Erythroblast (primary cell): ENCODE measurements at places on chromosomes 3 and 15.

DNA sequence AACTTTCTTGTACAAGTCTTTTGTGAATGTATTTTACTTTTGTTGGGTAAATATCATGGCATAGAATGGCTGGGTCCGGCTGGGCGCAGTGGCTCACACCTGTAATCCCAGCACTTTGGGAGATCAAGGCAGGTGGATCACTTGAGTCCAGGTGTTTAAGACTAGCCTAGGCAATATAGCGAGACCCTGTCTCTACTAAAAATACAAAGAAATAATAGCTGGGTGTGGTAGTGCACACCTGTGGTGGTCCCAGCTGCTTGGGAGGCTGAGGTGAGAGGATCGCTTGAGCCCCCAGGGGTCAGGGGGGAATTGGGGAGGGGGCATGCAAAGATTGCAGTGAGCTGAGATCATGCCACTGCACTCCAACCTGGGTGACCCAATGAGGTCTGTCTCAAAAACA lies 52.9 kb downstream of the ANP32A start:
- no peak for DNase-seq

DNA sequence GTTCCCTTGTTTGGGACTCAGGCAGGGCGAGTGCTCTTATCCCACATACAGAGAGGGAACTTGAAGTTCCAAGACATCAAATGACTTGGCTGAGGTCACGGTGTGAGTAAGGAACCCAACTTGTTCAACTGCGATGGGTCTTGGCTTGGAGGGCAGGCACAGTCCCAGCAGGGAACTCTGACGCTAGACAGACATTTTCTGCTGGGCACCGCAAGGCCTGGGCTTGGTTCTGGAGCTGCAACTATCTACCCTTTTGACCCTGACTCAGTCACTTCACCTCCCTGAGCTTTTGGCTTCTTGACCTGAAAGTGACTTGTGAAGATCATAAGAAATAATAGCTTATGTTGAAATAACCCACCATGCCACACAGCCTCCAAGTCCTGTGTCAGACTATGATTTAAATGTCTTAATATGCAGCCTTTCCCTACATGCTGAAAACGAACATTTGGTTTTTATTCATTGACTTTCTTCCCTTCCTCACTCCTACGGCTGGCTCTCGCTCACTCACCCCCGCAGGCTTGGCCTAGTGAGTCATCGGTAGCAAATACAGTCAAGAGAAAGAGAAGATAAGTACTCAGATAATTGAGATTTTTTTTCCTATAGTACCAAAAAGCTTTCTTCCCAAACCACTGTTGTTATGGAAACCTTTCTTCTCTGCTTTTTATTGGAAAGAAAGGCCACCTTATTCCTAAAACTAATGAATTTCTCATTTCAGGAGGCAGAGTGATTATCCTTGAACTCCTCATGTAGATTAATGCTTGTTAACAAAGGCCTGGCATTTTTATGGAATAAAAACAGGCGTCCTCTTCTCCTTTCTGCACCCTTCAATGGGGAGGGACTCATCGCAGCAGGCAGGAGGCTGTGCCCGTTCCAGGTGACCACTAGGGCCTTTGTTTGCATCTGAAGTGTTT lies 178.4 kb downstream of the ATP10A start:
- no peak for DNase-seq

DNA sequence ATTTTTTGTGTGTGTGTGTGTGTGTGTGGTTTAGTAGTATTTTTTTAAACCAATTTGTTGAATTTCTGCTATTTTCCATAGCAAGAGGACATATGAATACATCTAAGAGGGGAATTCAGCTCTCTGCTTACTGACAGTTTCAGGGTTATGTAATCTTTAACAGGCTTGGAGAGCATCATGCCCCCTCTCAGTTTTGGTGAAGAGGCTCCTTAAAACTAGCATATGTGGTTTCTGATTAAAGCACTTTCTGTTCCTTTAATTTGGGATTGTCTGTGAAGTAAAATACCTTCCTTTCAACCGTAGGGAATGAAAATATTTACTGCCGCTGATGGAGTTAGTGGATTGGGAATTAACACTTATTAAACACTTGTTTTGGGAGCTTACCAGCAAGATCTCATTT lies 19.4 kb upstream of the NFKBIZ start:
- no peak for DNase-seq

DNA sequence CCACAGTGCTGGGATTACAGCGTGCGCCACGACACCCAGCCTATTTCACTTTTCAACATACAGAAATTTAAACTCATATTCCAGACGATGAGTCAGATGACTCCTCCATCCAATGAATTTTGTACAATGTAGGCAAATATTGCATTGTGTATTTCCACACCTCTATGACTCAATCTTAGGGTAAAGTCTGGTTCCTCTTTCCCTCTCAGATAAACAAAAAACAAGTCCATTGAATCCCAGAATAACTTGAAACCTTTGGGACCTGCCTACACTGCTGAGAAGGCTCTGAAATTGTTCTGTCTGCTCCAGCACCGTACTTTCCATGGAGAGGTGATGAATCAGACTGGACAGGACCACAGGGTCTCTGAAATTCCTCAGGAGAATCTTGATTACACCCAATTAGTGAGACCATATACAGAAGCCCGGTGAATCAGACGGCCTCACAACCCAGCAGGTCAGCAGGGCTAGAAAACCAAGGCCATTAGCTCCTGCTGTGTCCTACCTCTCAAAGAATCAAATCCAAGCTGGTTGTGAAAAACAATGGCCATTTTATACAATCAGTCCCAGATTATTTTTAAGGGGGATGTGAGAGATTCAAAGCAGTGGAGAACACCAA lies 112.6 kb downstream of the ERC2 start:
- no peak for DNase-seq

DNA sequence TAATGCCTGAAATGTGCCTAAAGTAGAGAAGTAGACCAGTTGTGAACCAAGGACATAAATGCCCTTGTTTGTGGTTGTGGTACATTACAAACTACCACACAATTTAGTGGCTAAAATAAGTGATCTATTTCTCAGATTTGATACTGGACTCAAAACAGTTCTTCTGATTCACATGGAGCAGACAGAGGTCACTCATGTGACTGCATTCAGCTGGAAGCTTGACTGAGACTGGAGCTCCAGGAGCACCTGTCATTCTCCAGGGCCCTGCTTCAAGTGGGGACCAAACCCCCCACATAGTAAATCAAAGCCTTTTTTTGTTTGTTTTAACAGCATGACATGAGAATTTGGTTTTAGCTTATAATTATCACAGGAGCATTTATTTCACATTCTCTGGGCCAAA lies 301.2 kb downstream of the OXSM start:
- no peak for DNase-seq

- no peak for DNase-seq
Measured at GRCh38 chr15:62521396-62521795, 356.3 kb upstream of the C2CD4B start.

GRCh38 chr3:2876362-2876761 lies 233.8 kb downstream of the IL5RA start:
- no peak for DNase-seq

- peak; percentile 10 for DNase-seq
Measured at GRCh38 chr15:77836121-77836692, 203.5 kb upstream of the LINGO1 start.

GRCh38 chr3:149572796-149573414 lies 84.9 kb downstream of the WWTR1 start:
- DNase-seq: no peak

DNA sequence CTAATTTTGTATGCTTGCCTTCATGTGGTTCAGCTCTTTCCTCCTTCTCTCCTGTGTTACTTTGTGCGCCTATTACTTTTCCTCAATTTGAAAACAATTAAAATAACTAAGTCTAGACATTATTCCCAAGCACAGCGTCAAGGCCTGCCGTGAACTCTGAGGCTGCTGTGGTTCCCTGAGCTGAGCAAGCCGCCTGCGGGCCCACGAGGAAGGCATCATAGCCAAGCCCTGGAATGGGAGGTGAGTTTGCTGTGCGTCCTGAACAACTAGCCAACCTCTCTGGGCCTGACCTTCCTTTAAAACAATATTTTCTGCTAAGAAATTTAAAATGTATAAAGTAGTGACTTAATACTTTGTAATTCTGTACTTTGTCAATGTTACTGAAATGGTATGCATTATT lies 327.2 kb downstream of the OCA2 start:
- DNase-seq: no peak

DNA sequence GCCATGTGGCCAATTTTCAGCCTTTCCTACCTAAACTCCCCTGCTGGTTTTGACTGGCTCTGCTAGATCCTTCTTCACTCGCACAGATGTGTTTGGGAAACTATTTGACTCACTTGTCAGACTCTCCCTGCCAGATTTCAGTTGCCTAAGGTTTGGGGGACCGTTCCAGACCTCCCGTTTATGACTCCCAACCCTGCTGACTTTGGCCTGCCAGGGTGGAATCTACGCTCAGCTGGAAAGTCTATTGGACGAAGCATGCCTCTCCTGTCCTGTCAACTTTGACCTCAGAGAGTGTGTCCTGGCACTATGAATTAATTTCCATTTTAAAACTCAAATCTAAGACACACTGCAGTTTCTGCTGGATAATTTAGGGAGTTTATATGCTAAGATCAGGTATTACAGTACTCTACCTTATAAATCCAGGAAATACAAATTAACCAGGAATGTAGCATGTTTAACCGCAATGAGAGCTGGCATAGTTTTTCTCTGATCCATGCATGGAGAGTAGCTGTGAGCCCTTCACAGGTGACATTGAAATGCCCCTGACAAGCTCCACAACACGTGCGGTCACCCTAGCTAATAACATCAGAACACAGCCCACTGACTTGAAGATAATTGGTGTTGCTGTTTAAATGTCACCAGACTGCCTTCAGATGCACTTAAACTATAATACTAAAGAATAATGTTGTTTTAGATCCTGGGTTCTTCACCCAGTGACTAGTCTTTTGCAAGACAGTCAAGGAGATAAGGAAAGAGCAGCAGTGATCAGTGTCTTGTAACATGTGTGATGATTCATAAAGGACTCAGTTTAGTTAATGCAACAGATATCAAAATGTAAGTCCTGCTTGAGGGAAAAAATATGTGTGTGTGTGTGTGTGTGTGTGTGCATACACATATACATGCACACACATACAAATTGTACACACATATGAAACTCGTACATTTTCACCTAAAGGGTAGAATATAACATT lies 223.0 kb upstream of the MCTP2 start:
- no peak for DNase-seq

DNA sequence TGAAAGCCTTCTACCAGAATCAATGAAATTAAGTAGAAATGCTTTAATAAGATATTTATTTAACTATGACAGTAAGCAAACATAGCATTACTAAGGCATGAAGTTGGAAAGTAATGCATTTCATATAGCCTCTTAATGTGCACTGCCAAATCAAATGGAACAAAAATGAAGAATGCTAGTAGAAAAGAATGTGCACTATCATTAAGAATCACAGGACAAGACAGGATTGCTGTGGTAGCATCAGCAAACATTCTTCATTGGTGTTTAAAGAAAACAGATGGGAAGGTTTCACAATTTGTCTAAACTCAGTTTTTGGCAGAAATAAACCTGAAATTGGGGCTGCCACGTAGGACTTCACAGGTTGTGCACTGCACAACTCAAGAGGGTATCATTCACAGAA lies 168.9 kb downstream of the CNTN3 start:
- no peak for DNase-seq

DNA sequence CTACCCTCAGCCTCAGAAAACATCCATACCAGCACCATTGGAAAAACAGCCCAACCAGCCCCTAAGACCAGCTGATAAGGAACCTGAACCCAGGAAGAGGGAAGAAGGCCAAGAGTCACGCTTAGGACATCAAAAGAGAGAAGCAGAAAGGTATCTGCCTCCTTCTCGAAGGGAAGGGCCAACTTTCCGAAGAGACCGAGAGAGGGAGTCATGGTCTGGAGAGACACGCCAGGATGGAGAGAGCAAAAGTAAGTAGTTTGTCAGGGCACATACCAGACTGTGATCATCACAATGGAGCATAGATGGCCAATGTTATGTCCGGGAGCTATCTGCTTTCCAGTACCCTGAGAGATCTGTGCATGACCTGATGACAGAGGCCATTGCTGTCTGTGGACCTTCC lies 31.0 kb upstream of the RBM5 start:
- DNase-seq: no peak

DNA sequence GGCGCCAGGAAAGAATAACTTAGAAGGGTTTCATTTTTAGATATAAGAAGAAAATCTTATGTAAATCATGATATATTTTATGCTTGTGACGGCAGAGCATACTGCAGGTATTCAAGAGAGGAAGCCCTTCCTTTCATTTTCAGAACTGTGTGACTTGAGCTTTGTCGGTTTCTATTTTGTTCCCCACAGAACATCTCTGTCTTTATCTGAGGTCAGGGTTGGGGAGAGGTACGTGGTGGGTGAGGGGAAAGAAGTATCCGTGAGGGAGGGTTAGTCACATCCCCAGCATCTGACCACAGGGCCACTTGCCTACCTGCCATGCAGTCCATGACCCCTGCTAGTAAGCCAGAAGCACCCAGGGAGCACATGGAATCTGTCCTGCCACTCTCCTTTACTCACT lies 126.5 kb downstream of the DGKG start:
- no peak for DNase-seq

DNA sequence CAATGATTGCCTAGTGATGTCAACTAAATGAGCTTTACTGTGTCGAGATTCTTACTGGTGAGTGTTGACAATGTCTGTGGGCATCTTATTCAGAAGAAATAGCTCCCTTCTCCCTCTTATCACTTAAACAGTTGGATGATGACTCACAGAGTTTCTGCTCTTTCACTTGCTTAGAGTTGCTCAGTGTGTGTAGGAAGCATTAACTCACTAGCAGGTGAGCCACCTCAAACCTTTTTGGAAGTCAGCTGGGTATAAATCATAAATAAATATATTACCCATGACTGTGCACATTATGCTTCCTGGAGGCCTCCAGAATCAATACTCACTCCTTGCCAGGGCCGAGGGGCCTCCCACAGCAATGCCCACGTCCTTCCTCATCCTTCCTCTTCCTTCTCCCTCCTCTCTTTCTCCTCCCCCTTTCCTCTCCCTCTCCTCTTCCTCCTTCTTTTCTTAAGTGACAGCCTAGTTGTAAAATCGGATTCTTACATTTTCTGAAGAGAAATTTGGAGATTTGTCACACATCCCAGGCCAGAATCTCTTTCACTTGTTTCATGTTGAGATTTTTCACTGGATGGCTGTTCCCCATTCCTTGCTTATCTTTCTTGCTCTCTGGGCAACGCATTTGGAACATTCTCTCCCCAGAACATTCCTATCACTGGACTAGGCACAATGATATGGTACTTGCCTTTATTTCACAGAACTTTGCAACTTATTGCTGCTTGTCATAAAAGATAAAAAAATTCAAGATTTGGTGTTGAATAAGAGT lies 17.5 kb downstream of the SHC4 start:
- no peak for DNase-seq

- no peak for DNase-seq
Measured at GRCh38 chr3:189249987-189250386, 78.2 kb downstream of the TPRG1 start.

GRCh38 chr3:165885558-165886270 lies 48.5 kb upstream of the BCHE start:
- no peak for DNase-seq

DNA sequence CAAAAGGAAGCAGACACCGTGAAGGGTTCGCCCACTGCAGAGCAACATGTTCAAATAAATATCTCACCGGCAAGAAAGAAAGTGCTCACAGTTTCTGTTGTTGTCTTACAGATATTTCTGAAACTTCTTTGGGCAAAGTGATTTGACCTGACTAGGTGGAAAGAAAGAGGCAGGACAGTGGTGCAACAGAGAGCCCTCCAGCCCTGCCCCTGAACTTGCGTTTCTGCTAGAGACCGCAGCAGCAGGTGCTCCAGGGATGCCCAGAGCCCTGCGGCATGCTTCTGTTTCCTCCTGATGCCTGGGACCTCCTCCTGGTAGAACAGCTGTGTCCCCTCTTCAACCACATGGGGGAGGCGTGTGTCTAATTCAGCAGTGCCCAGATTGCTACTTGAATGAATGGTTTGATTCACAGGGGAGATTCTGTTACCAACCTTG lies 123.4 kb downstream of the ATP10A start:
- no peak for DNase-seq
